ENCODE measurements at places on chromosomes 11 and 22. TPM values are rescaled to one million over a fixed set of nuclear protein-coding genes. Genes with fewer than 3 reads are reported as not detected.
A peak's percentile ranks its signal among the peaks of the same experiment; 100 is the strongest.

DNA sequence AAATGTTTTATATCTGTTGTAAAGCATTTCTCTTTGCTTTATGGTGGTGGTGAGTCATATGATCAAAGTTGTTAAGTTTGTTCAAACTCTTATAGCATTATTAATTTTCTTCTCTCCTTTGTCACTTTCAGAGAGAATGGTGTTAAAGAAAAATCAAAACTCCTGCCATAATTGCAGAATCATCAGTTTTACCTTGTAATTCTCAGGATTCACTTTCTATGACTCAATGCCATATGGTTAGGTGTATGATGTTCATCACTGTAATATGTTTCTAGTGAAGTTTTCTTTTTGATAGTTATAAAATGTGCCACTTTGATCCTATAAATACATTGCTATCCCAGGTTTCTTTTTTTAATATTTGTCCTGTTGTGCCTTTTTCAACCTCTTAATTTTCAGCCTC is 13.7 kb upstream of the KDM4E start:
- DNase-seq: no peak

- peak; percentile 95 for DNase-seq
Observed at GRCh38 chr11:57322256-57323166, 2.2 kb downstream of the TNKS1BP1 start.

DNA sequence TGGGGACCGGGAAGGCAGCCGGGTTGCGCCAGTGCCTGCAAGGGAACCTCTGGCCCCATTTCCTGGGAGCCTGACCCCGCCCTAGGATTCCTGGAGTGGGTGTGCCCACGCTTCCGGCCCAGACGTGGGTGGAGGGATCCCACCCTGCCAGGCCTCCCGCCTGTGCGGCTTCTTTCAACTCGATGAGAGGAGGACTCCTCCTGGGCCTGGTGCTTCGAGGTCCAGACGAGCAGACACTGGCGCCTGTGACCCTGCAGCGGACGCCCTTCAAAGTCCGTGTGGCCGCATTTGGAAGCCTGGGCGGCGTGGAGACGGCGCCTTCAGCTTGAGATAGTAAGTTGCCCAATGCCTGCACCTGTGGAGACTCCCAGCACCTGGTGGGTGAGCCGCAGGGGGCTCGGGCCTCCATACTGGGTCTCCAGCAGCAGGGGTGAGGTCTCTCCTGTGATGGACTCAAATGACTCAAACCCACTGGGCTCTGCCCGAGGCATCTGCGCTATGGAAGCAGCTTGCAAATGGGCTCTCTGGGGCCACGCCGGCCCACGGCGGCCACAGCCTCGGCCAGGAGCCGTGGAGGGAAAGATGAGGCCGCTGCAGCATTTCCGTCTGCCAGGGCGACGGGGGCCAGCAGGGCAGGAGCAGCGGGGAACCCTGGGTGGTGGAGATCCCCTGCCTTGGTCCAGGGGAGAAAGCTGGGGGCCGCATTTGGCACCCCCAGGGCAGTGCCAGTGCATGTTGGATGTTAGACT is 64.3 kb upstream of the PPARA start:
- peak; percentile 71 for DNase-seq

GRCh38 chr11:113563766-113564526 is 88.7 kb upstream of the DRD2 start:
- DNase-seq: no peak

DNA sequence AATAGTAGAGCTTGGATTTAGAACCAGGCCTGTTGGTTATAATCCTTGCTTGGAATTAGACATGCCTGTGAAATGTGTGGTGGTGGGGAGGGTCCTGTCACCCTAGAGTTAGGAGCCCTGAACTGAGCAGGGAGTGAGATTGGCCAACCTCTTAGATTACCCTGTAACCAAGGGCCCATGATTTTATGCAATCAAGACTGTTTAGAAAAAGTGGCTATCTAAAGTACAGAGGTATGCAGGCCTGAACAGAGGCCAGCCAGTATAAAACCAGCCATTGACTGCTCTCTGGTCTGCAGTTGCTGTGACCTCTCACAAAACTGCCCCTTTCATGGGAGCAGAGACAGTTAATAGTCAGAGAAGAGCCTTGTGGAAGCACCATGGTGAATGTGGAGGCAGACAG is 36.2 kb downstream of the SERPINH1 start:
- DNase-seq: no peak

DNA sequence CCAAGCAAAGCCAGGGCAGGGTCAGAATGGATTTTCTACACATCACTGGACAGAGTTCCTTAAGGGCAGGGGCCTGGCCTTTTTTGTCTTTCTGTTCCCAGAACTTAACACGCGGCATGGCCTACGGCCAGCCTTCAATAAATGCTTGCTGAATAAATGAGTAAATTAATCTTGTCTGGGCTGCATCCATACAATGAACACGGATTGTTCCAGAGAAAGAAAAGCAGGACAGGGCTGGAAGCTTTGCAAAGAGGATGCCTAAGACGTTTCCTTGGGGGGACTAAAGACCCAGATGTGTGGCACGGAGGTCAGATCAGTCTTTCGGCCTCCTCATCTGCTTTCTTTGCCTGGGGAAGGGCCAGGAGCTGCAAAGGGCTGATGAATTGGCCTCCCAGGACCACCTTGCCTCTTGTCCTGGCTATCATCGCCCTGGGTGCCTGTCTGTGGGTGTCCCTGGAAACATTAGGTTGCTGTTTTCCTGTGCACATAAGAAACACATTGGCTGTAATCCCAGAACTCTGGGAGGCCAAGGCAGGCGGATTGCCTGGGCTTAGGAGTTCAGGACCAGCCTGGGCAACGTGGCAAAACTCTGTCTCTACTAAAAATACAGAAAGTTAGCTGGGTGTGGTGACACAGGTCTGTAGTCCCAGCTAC is 20.8 kb upstream of the RFPL3 start:
- DNase-seq: no peak

Gene GLYATL1
- total RNA-seq: 0.71 TPM

DNA sequence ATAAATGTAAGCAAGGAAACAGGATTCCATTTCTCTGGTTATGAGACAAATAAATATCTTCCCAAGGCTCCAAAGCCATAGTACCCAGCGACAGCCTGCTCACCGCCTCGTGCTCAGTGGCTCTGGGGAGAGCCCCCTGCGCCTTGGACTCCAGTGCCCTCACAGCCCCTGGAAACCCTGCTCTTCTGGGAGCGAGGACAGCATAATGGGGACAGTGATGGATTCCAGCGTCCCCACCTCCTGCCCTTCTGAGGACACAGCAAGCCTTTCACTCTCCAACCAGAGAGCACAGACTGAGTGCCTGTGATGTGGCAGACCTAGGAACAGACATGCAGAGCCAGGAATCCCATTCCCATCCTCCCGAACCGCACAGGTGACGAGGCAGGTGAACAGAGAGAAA is 660.8 kb downstream of the TBC1D22A start:
- no peak for DNase-seq

Gene OR4D5
- 1.9 TPM for total RNA-seq

Gene ADAMTS15
- total RNA-seq: 1.2 TPM

DNA sequence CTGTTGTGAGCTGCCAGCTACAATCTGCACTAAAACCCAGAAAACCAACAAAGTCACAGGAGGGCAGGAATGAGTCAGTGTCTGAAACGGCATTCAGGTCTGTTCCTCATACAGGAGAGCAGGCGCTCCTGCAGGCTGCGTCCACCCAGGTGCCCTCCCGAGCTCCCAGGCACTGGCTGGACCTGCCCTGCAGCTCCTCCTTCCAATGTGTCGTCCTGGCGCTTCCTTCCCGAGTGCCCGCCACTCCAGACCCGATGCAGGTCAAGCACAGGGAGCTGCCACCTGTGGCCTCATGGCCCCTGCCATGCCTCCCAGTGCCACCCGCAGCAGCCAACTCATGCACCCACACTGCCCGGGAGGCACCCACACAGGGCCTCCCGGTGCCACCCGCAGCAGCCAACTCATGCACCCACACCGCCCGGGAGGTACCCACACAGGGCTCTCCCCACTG is 12.0 kb downstream of the BRD1 start:
- DNase-seq: no peak

DNA sequence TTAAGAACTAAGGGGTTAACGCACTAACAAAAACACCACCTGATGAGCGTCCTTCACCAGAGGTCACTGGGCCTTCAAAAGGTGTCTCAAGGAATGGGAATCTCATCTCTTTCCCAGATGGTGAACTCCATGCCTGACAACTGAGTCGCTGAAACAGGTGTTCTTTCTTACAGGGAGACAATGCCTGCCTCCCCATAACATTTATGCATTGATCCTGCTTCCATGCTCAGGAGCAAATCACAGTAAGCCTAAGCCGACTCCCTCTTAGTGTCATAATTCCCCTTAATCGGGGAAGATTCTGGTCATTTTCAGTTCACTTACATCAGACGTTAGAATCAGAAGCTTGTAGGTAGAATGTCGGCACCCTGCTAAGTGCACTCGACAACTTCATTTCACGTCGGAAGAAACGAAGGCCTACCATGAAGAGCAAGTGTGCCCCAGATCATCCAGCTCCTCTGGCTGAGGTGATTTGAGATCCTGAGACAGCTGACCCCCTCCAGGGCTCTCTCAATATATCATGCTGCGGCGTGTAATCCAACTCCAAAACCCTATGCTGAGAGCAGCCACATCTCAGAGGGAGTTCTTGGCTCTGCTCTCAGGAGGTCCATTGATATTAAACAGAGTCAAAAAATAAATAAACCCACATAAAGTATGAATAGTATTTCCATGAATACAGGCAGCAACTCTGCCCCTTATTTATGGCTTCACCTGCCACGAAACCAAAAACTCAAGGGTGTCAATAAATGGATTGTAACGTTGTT is 163.1 kb downstream of the LARGE1 start:
- DNase-seq: no peak

Gene MFRP
- not detected for total RNA-seq

DNA sequence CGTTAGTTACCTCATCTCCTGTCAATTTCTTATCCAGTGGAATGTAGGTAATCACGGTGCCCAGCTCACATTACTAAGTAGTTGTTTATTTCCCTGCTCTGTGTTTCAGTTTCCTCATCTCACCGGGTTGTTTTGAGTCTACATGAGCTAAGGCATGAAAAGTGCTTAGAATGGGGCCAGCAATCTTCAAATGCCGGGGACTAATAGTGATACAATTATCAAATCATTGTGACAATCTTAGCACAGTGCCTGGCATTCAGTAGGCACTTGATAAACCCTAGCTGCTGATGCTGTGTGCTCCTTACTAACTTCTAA is 53.3 kb upstream of the CD5 start:
- no peak for DNase-seq

- no peak for DNase-seq
Observed at GRCh38 chr11:72250661-72251464, 6.9 kb upstream of the PHOX2A start.

GRCh38 chr11:73818846-73819245 is 31.2 kb downstream of the MRPL48 start:
- DNase-seq: no peak

GRCh38 chr11:5694642-5695041 is 5.1 kb downstream of the TRIM22 start:
- no peak for DNase-seq

GRCh38 chr22:25049770-25050169 is 97.3 kb downstream of the KIAA1671 start:
- no peak for DNase-seq

Gene OR5B21
- not detected for total RNA-seq

Gene GPR83
- total RNA-seq: 0.05 TPM

- no peak for DNase-seq
Observed at GRCh38 chr11:13465909-13466371, 2.9 kb upstream of the BTBD10 start.

DNA sequence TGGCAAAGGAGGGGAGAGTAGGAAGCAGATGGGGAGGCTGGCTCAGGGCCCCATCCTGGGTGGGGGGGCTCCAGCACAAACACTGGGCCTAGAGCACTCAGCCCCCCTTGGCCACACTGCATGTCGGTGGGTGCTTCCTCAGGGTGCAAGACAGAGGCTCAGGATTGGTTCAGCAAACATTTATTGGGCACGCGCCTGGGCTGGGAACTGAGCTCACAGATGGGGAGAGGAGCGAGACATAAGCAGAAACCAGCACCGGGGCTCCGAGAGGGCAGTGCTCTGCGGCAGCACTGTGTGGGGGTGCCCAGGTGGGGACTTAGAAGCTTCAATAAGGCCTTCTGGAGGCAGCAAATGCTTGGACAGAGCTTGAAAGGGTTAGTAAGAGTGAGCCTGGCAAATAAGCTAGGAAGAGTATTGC is 12.1 kb upstream of the EHD1 start:
- no peak for DNase-seq

DNA sequence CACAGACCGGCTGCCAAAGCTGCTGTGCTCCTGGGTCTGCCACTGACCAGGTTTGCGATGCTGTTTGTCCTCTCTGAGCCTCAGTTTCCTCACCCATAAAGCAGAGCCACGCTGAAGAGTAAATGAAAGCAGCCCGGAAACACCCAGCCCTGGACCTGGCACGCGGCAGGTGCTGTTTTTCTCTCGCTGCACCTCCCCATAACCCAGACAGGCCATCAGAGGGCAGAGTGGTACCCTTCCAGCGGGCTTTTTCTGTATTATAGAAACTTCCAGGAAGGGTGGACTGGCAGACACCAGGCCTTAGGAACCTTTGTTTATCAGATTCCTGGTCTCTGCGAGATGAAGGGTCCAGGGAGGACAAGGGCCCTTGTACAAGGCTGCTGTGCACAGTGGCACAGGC is 17.9 kb upstream of the FGF19 start:
- peak; percentile 19 for DNase-seq

DNA sequence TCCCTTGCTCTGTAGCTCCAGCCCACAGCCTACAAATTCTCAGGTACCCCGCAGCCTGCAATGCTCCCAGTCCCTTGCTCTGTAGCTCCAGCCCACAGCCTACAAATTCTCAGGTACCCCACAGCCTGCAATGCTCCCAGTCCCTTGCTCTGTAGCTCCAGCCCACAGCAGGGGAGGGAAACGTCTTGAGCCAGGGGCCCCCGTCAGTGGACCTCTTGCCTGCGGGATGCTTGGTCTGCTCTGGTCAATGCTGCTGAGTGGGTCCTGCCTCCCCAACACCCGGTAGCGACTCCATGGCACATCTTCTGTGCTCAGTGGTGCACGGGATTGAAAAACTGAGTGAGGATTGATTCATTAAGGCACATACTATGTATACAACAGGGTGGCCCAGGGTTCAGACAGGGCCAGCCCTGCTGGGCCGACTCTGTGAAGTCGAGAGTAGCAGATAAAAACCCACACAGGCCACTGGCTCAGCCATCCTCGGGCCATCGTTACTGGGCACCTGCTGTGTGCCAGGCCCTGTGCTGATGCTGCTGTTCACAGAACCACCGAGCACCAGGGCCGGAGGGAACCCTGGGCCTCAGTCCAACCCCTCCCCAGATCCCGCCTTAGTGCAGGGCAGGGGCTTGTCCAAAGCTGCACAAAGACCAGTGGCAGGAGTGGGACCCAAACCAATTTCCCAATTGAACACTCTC is 69.7 kb downstream of the MYO7A start:
- DNase-seq: peak; percentile 44
